ENCODE measurements at places on chromosomes 4 and X.

GRCh38 chr4:52372269-52372668 is 286.8 kb downstream of the USP46 start:
- DNase-seq = no peak

DNA sequence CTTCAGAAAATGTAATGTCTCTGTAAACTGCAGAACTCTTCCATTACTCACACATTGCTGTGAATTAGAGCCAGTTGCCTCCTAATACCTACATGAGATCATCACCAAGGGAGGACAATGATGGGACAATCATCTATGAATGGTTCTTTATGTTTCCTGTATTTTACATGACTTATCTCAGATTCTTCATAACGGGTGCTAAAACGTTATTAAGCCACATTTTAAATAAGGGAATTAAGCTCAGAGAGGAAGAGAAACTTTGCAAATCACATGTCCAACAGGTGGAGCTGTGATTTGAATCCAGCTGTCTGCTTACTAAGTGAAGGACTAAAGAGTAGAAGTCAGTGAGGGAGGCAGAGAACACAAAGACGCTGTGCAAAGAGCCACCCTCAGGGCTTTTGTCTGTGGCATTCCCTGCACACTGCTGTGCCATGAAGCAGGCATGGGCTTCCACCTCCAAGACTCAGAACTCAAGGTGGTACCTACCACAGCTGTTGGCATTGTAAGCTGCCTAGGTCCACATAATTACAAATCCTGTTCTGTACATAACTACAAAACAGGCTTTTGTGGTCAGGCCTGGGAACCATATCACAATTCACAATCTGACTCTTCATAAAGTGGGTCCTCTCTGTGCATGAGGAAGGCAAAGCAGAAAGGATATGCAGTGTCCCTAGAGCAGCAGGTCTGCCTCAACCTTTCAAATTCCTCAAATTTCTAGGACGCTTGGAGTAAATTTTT is 12.8 kb downstream of the TBC1D9 start:
- DNase-seq = no peak

DNA sequence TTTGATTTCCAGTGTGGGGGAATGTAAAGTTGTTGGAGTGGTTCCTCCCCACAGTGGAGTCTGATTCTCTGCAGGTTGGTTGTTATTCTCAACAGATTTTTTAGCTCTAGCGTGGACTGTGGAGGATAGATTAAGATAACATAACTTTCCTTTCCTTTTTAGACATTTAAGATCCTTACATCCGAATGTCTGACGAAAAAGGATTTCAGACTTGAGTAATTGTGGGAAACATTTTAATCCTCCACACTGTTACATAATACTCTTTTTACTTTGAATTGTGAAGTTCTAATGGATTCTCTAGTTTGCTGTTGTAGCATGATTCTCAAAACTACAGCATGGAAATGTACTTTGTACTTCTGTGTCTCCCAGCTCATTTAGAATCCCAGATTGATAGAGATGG is 107.8 kb downstream of the ARHGAP10 start:
- no peak for DNase-seq

DNA sequence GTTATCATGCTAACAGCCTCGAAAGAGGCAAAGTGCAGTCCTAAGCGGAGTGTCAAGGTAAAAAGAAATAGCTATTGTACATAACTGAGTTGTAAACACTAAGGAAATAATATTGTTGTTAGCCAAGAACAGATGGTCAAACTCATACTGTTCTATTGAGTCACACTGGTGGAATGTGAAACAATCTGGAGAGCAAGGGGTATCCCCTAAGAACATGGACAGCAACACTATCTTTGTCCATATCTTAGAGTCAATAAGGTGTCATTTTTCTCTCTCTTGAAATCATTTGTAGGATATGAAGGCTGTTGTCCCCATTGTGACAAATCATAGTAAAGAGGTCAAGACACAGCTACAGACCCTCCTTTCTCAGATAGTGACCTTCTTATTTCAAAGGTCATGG is 4.5 kb upstream of the PDGFC start:
- no peak for DNase-seq

DNA sequence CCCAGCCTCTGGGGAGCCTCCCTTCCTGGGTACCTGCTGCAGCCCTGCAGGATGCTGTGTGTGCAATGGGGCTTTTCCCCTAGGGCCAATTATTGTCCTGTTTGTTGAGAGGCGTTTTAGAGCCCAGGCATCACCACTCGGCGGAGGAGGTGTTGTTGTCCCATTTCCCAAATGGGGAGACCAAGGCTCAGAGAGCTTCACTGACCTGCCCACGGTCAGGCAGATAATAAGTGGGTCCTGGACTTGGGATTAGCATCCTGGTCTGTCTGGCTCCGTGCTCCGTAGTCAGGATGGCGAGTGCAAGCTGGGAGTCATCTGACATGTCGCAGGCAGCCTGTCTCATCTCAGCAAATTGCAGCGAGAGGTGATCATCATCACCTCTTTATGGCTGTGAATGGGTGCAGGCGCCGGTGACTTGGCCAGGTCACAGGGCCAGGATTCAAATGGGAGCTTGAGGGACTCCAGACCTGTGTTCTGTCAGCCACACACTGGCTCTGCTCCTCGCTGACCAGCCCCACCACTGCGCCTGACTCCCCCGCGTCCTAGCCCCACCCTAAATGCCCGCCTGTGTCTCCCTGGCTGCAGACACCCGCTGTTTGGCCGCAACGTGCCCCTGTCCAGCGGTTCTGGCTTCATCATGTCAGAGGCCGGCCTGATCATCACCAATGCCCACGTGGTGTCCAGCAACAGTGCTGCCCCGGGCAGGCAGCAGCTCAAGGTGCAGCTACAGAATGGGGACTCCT is 16.6 kb downstream of the HTRA3 start:
- DNase-seq = no peak

GRCh38 chr4:159552979-159553768 is 450.3 kb downstream of the RAPGEF2 start:
- no peak for DNase-seq

- DNase-seq = no peak
Observed at GRCh38 chr4:19683426-19683825, 568.3 kb upstream of the SLIT2 start.

GRCh38 chr4:140103676-140104075 is 50.3 kb downstream of the MAML3 start:
- DNase-seq = no peak

DNA sequence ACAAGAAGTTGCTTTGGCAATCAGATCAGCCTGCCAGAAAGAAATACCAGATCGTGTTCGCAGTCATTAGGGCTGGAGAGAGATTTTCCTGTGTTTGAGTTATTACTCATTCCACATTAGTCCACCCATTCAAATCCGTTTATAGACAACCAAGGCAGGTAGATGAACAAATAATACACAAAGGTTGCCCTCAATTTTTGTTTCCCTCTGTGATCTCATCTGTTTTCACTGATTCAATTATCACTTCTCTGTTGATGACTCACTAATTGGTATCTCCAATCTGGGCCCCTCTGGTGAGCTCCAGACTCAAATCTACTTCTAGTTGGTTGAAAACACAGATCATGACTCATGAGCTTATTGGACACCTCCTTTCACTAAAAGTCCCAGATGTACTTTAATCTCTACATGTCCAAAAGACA is 54.5 kb downstream of the CHM start:
- no peak for DNase-seq

GRCh38 chr4:157075811-157076577 is at the start of gene GLRB:
GLRB (plus strand) TSS chr4:157076150; CDS start chr4:157078025, 1,875 bp downstream.
- DNase-seq = no peak

- no peak for DNase-seq
Observed at GRCh38 chr4:1459722-1460511, 53.7 kb upstream of the NKX1-1 start.

- no peak for DNase-seq
Observed at GRCh38 chr4:165222651-165222994, 15.3 kb downstream of the KLHL2 start.

DNA sequence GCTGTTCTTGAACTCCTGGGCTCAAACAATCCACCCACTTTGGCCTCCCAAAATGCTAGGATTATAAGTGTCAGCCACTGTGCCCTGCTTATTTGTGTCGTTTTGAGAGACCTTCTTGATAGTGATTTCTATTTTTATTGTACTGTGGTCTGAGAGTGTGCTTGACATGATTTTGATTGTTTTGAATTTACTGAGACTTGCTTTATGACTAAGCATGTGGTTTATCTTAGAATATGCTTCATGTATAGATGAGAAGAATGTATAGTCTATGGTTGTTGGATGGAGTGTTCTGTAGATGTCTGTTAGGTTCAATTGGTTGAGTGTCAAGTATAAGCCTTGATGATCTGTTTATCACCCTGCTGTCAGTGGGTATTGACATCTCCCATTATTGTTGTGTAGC is 789.3 kb downstream of the IL1RAPL1 start:
- DNase-seq = no peak

- DNase-seq = no peak
Observed at GRCh38 chr4:7886007-7886973, 53.4 kb downstream of the AFAP1 start.

DNA sequence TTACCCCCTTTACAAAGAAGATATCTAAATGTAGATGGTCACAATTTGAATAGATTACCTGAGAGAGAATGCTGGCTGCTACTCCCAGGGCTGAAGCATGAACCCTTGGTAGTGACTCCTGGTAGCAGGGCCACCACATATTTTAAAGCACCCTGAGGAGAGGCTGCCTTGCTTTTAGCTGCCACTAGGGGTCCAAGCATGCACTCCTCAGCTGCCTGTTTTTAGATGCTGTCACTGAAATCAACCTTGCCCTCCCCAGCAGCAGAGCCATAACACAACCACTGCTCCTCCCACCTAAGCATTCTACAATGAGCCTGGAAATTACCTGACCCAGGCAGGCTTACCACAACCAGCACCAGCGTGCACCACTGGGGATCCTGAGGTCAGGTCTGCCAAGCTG is 850.9 kb downstream of the FAM133A start:
- DNase-seq = no peak

DNA sequence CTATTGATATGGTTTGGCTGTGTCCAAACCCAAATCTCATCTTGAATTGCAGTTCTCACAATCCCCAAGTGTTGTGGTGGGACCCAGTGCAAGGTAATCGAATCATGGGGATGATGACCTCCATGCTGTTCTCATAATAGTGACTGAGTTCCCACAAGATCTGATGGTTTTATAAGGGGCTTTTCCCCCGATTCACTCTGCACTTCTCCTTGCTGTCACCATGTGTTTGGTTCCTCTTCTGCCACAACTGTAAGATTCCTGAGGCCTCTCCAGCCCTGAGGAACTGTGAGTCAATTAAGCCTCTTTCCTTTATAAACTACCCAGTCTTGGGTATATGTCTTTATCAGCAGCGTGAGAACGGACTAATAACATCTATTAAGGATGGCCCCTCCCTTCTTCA is 68.8 kb downstream of the FBXW7 start:
- no peak for DNase-seq

DNA sequence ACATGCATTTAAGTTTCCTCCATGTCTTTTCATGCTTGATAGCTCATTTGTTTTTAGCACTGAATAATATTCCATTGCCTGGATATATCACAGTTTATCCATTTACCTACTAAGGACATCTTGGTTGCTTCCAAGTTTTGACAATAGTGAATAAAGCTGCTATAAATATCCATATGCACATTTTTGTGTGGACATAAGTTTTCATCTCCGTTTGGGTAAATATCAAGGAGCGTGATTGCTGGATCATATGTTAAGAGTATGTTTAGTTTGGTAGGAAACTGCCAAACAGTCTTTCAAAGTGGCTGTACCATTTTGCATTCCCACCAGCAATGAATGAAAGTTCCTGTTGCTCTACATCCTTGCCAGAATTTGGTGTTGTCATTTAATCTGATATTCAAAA is 172.5 kb downstream of the DHX15 start:
- DNase-seq = no peak

DNA sequence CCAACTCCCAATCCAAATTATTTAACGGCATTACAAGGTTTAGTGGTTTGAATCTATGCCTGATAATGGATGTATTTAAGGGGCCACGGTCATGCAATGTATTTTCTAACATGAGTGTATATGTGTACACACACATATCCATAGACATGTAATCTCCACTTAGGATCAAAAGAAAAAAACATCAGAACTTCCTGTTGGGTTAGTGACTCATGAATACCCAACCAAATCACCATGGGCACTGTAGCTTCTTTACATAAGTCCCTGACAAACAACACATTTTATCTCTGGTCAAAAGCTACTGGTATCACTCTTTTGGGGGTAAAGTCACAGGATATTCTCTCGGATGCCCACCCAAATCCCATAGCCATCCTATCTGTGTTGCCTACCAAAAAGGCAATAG is 36.5 kb upstream of the TFDP3 start:
- DNase-seq = no peak

- DNase-seq = no peak
Observed at GRCh38 chr4:153611679-153612078, 72.4 kb upstream of the TLR2 start.

DNA sequence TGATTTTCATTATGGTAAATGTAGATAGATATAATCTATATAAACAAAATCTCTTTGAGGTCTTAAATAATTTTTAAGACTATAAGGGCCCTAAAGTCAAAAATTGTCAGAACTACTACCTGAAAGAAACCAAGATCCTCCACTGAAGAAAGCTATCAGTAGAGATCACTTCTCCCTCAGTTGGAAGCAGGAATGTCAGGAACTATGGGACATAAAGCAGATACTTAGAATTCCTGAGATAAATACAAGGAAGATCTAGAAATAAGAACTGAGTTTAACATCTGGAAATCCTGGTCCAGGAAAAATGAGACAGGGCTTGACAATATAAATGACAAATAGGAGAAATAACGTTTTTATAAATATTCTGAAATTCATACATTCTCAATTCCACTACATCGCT is 97.2 kb downstream of the ADAMTS3 start:
- DNase-seq = no peak

GRCh38 chrX:127726227-127726626 is 326.0 kb downstream of the ACTRT1 start:
- DNase-seq = no peak

GRCh38 chr4:33064238-33064637 is 2344.1 kb downstream of the PCDH7 start:
- no peak for DNase-seq

GRCh38 chr4:81635739-81636138 is 164.0 kb upstream of the RASGEF1B start:
- no peak for DNase-seq

GRCh38 chr4:142598132-142598531 is 248.0 kb downstream of the INPP4B start:
- DNase-seq = no peak

DNA sequence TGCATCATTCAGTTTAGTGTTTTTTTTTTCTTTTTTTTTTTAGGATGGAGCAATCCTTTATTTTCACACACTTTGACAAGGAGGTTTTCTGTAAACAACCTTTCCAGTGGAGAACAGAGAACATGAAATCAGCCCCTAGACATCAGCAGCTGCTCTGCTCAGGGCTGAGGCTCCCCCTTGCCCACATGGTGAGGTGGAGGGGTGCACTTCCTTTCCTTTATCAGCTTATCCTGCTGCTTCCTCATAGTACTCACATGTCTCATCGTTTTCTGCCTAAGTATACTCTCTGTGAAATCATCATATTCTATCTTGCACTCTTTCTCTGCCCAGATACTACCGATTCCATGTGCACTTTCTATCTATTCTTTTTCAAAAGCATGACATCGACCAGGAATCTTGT is 47.6 kb upstream of the PRSS12 start:
- no peak for DNase-seq

Data from cerebellar nuclear complex (tissue), 1 donor.